ENCODE measurements at places on chromosomes 5 and 9. TPM values are rescaled to one million over a fixed set of nuclear protein-coding genes. Genes with fewer than 3 reads are reported as not detected.

GLRA1 gene
- not detected for polyA plus RNA-seq

DNA sequence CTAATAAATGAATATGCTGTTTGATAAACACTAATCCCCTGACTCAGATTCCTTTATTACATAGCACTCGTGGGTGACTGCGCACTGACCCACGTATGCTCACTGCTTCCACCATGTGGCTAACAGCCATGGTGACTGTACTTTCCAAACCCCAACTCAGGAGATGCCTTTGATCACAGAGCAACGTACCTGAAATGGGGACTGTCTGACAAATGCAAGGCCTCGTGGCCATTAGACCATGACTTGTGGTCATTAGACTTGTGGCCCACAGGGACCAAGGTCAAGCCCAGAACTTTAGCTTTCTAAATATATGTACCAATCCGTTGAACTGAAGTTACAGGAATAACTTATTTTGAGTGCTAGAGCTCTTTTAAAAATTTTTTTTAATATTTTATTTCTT, 46.6 kb downstream of the CYFIP2 start:
- no peak for DNase-seq

GRCh38 chr5:177494346-177495195, 2.8 kb downstream of the PDLIM7 start:
- peak; percentile 85 for DNase-seq

DNA sequence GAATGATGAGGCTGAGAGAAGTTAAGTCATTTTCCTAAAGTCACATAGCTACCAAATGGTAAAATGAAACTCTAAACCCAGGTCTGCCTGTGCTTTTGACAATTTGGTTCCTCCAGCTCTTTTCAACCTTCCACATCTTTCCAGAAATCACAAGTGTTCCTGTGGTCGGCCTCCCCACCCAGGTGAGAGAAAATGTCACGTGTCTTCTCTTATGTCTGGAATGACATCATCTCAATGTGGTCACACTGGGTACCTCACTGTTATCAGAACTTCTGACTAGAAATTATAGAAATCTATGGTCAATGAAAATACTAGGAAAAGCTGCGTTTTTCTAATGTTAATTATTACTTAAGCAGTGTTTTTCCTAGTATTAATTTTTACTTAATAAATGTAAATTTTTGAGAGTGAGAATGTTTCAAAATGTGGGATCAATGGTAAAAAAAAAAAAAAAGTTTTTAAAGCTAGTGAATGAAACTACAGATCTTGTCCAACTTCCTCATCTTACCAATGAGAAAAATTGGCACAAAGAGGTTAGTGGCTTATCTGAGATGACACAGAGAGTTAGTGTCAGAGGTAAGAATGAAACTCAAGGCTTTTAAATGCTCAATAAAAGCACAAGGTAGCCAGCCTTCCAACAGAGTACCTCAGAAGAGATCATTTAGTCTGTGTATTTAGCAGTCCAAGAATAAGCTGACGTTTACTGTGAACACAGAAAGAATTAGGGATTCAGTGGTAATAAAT, 228.7 kb upstream of the NR4A3 start:
- DNase-seq: no peak

DRD1 gene
- polyA plus RNA-seq: 0.11 TPM

GRCh38 chr5:109688630-109688969, 1.1 kb upstream of the MAN2A1 start:
- DNase-seq: no peak
